ENCODE measurements at places on chromosomes 3 and 15. TPM values are rescaled to one million over a fixed set of nuclear protein-coding genes. Genes with fewer than 3 reads are reported as not detected.

DNA sequence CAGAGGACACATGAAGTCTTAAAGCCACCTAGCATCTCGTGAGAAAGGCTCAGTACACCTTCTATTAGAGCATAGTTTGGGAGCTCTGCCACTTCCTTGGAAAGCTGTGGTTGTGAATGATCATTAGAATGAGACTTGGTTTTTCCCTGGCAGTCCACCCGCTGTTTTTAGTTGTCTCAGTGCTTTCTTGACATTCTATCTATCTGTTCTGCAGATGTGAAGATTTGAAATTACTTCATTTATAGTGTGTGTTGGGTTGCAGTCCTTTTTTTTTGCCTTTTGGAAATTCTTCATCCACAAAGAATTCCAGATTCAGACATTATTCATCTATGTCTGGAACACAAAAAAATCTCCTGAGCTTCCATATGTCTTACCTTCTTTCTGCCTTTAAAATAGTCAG is 23.7 kb downstream of the PPP2R3A start:
- no peak for DNase-seq

Gene NRG4
- 0.41 TPM for total RNA-seq

Gene DNAJB11
- total RNA-seq, result 98.1 TPM

Gene SERPINI2
- not detected for total RNA-seq

GRCh38 chr3:45417930-45418847 is 29.8 kb downstream of the LARS2 start:
- DNase-seq, result no peak

Gene PP2D1
- not detected for total RNA-seq

- DNase-seq, result no peak
These were observed 1038.5 kb upstream of the NR2F2 start for GRCh38 chr15:95291898-95292472.

- no peak for DNase-seq
These were observed 36.6 kb downstream of the RFX7 start for GRCh38 chr15:56207092-56207491.

GRCh38 chr3:187974871-187975271 is 179.1 kb upstream of the LPP start:
- no peak for DNase-seq

DNA sequence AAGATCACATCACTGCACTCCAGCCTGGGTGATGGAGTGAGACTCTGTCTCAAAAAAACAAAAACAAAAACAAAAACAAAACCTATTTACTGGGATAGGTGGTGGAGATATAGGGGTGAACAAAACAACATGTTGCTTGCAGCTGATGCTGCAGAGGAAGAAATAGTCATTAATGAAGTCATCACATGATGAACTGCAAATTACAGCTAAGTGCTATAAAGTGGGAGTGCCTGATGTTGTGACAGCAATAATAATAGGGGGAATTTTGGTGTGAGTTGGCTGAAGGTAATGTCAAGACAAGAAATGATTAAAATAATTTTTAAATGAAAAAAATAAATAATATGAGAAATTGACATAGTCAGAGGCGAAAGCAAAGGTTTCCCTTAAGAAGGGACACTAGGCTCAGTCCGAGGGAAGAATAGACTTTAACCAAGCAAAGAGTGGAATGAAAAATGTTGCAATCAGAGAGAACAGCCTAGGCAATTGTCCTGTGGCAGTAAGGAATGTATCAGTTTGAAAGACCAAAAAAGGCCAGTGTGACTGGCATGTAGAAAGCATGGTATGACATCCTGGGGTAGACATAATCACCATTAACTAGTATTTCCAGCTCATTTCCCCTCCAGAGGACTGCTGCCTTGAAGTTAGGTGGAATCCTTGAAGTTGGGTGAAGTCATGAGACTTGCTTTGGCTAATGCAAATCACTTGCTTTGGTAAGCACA is 14.7 kb upstream of the PIK3CB start:
- no peak for DNase-seq

DNA sequence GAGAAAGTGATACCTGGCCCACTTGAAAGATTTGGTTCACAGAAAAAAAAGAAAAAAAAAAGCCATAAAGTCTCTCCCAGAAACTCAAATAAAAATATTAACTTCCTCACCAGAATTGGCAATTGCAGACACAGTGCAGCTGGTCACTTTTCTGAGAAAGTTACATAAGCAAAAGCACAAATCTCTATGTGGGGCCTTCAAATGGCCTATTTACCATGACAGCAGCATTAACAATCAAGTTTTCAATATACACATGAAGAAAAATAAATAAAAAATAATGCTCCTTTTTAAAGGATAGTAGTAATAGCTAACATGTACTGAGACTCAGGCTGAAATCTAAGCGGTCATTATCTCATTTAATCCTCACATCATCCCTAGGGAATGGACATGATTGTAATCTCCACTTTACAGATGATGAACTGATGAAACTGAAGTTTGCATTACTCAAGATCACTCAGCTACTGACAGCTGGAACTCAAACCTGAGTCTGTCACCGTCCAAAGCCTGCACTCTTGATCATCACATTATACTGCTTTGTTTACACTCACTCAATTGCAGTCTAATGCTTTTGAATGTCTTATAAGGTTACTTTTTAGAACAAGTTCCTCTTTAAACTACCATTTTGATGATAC is 3.3 kb downstream of the NPTN start:
- DNase-seq, result no peak

Gene ZNF80
- total RNA-seq, result not detected

GRCh38 chr3:48151058-48151806 is 37.0 kb downstream of the CDC25A start:
- peak; percentile 30 for DNase-seq

GRCh38 chr3:170992854-170993253 is 33.7 kb downstream of the SLC2A2 start:
- DNase-seq, result no peak

- DNase-seq, result no peak
These were observed 31.7 kb upstream of the PRR23E start for GRCh38 chr3:127161236-127161635.

DNA sequence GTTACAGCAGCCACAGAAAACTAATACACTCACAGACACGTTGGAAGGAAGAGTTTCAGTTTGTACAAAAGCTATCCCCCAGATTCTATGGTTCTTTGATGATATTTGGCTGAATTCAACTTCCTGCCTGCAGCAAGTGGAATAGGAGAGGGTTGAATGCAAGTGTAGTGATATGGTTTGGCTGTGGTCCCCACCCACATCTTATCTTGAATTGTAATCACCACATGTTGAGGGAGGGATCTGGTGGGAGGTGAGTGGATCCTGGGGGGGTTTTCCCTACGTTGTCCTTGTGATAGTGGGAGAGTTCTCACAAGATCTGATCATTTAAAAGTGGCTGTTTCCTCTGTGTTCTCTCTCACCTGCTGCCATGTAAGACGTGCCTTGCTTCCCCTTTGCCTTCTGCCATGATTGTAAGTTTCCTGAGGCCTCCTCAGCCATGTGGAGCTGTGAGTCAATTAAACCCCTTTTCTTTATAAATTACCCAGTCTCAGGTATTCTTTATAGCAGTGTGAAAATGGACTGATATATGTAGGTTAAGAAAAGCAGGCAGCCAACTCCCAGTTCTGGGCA is 29.8 kb downstream of the NMNAT3 start:
- DNase-seq, result no peak

GRCh38 chr15:58419803-58420524 is 11.8 kb upstream of the LIPC start:
- no peak for DNase-seq

Gene H1-8
- not detected for total RNA-seq

Gene RHO
- not detected for total RNA-seq

DNA sequence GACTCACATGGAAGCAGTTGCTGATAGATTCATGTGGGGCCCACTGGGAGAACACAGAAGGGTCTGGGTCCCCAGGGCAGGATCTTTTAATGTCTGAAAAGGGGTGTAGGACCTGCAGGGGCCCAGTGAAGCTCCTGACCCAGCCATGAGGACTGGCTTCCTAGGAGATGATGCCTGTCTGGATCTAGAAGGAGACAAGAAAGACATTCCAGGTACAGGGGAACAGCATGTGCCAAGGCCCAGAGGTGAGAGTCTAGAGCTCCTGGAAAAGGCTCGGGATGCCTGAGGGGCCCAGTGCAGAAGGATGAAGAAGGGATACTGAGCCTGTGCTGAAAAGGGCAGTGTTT is 4.7 kb upstream of the SEMA3F start:
- no peak for DNase-seq

GRCh38 chr3:127765735-127766134 is 56.6 kb downstream of the MGLL start:
- no peak for DNase-seq

GRCh38 chr3:132399054-132399929 is 18.0 kb upstream of the DNAJC13 start:
- DNase-seq, result no peak

DNA sequence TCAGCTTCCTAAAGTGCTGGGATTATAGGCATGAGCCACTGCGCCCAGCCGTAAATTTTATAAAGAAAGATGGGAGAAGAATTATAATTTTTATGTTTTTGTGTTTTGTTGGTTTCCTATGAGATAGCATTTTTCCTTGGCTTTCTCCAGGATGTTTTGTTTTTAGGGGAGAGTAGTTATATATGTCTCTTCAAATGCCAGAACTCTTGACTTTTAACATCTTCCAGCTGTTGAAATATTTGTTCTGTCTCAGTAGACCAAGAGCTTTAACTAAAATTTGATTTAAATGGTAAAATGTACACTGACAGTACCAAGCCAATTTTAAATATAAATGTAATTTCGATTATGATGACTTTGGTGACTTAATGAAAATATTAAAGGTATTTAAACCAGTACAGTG is 96.8 kb downstream of the DHX36 start:
- no peak for DNase-seq

GRCh38 chr3:195410546-195410945 is 32.3 kb downstream of the ACAP2 start:
- no peak for DNase-seq

DNA sequence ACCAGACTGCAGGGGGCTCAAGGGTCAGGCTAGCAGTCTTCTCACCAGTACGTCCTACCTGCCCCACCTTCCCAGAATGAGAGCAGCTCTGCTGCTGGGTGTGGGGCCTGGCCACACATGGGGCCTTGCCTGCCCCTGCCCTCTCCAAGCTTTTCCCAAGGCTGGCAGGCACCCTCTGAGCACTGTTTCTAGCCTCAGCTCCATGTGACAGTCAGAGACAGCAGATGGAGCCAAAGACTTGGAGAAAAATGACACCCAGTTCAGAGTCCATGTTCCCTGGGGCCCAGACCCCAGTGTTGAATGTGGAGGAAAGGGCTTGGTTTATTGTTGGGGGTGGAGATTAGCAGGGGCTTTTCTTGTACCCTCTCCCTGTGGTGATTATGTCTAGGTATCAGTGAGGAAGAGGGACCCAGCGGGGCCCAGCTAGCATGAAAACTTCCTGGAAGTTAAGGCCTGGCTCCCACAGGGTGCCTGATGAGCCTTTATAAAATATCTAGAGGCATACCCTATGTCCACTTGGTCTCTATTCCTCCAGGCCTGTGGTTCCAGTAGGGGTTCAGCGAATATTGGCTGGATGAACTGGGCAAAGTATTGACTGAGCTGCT is 153.8 kb downstream of the EEFSEC start:
- no peak for DNase-seq

Gene SRGAP3
- 0.27 TPM for total RNA-seq

DNA sequence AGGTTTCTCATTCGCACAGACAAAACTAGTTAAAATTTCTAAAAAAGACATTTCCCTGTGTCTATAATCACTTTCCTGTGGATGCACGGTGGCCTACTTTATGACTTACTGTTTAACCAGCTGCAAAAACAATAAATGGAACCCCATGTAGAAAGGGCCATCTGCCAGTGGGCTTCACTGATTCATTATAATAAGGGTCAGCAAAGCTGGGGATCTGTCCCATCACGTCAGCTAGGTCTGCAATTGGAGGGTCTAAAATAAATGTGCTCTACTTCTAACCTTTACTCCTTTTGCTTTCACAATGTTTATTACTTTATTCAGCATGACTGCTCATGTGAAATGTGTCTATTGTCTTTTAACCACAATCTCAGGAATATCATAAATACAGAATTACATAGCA is 43.1 kb upstream of the NMD3 start:
- DNase-seq, result no peak

- no peak for DNase-seq
These were observed 51.7 kb downstream of the TAFA4 start for GRCh38 chr3:68880632-68881031.

- DNase-seq, result no peak
These were observed 11.3 kb downstream of the NRROS start for GRCh38 chr3:196650740-196651311.

Gene SIDT1
- total RNA-seq, result 6.0 TPM

Gene ZNF860
- total RNA-seq, result 0.13 TPM

Gene PGBD4
- 1.8 TPM for total RNA-seq

Gene TLR9
- 0.18 TPM for total RNA-seq
